ENCODE measurements at places on chromosomes 16 and 17. TPM values are rescaled to one million over a fixed set of nuclear protein-coding genes. Genes with fewer than 3 reads are reported as not detected.

Gene NOL11
- 25.3 TPM for total RNA-seq

Gene OR3A2
- 0.11 TPM for total RNA-seq

Gene KRT27
- total RNA-seq, result not detected

Gene GNGT2
- total RNA-seq, result 2.2 TPM

Gene DCXR
- 219 TPM for total RNA-seq

Gene GPRC5B
- total RNA-seq, result 82.3 TPM

Gene ALDOC
- total RNA-seq, result 329 TPM

Gene TSPAN10
- 0.30 TPM for total RNA-seq

Gene CACNG4
- total RNA-seq, result not detected

Gene SSTR5
- total RNA-seq, result 22.6 TPM

Gene CEP112
- 14.5 TPM for total RNA-seq

Gene TOP2A
- 2.1 TPM for total RNA-seq

Gene RHBDL1
- 2.3 TPM for total RNA-seq

Gene NAT9
- total RNA-seq, result 18.6 TPM

Gene SLC52A1
- total RNA-seq, result not detected

Gene NPIPB6
- total RNA-seq, result 1.1 TPM

Gene SLC16A3
- total RNA-seq, result 8.5 TPM

Gene TAT
- total RNA-seq, result not detected

Gene ACSM2A
- total RNA-seq, result not detected

Gene SOX8
- 0.96 TPM for total RNA-seq
